Choroid plexus epithelial cell (primary cell): ENCODE measurements at places on chromosomes 2 and 18.

DNA sequence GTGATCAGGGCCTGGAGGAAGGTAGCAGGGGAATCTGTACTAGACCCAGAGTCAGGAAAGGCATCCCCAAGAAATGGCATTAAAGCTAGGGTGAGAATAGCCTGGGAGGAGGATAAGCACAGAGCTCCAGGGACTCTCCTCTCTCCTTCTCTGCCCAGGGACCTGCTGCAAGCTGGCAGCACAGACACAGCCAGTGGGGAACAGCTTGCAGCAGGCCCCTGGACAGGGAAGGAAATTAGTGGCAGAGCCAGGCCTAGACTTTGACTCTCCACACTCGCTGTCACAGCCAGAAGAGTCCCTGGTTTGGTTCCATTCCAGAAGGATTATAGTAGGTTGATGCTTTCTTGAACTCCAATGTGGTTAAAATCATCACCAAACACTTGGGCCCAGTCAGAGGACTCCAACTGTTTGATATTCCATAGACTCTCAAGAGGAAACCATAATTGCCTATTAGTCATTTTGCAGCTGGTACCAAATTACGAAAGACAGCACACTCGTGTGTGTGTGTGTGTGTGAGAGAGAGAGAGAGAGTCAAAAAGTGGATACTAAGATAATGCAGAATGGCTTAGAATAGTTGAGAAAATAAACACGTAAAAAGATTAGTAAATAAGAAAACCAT lies 95.5 kb upstream of the ATP8B1 start:
- peak; percentile 75 for DNase-seq

- no peak for DNase-seq
Measured at GRCh38 chr2:73266061-73266901, 18.0 kb downstream of the FBXO41 start.

DNA sequence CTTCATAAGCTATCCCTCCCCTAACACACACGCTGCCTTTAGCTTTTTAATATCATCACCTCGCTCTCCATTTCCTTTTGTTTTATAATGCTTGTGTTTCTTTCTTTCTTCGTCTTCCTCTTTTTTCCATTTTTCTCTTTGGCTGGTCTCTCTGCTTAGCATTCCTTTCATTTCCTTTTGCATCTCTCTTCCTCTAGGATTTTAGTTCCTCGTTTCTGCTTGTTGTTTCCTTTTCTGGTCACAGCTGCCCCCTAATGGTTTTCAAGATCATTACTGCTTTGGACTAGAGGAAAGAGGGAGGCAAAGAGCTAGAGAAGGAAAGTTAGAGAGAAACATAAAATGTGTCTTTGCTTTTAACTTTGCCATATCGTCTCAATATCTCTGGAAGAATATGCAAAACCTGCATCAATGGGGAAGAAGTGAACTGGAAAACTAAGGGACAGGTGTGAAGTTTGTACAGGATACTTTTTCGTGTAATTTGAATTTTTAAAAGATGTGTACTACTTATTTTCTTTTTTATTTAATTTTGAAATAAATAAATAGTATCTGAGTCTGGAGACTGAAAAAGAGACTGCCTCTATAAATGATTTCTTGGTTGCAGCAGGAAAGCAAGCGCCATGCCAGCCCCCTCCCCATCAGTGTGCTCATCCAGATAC lies 6.3 kb upstream of the NRP2 start:
- peak; percentile 85 for DNase-seq

DNA sequence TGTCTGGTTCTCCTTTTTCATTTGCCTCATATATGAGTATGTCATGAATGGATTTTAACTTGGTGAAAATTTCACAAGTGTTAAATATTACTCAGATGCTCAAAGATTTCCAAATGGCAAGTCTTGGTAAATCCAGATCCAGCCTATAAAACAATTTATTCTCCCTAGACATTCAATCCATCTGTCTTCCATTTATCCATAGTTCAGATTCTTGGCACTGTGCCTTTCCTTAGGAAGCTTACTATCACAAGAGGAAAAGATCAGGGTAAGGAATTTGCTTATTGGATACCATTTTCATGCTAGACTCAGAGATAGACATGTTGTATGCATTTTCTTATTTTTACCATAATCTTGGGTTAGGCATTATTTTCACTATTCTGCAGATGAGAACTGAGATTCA lies 72.5 kb upstream of the LRRTM1 start:
- DNase-seq = no peak

DNA sequence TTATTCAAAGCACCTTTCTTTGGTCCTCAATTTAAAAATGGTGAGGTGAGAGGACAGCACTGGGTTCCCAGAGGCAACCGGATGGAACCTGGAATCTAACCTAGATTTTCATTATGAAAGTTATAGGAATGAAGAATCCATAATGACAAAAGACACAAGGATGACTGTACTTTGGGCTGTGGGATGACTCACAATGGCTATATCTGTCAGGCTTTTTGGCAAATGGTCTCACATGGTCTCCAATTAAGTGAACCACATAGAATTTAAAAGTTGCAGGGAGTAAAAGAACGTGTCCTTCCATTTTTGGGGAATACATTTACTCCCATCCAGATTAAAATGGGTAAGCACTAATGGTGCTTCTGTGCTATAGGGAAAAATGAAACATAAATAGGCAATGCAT lies 31.8 kb upstream of the LYPD1 start:
- no peak for DNase-seq

GRCh38 chr2:151344906-151345305 lies 12.5 kb upstream of the TNFAIP6 start:
- no peak for DNase-seq

GRCh38 chr2:179981085-179981484 lies 26.0 kb downstream of the CWC22 start:
- peak; percentile 66 for DNase-seq
